A673 (cell line): ENCODE measurements at places on chromosomes 5 and 9. TPM values are rescaled to one million over a fixed set of nuclear protein-coding genes. Genes with fewer than 3 reads are reported as not detected.
A peak's percentile ranks its signal among the peaks of the same experiment; 100 is the strongest.

LRRC19 gene
- total RNA-seq: not detected in 2 replicates

IL9 gene
- not detected in 2 replicates for total RNA-seq

DNA sequence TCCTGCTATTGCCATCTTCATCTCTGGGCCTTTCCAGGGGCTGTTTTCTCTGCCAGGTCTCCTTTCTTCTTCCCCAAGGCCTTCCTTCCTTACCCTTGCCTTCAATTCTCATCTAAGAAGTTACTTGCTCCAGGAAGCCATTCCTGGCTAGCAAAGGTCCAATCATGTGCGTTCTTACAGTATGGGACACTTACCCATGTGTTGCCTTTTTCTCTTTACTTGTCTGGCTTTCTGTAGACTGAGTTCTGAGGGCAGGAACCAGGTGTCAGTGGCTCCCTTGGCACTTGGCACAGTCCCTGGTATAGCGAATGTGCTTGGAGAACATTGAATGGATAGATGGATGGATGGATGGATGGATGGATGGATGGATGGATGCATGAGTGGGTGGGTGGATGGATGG is 10.2 kb downstream of the FOXI1 start:
- no peak for DNase-seq

DNA sequence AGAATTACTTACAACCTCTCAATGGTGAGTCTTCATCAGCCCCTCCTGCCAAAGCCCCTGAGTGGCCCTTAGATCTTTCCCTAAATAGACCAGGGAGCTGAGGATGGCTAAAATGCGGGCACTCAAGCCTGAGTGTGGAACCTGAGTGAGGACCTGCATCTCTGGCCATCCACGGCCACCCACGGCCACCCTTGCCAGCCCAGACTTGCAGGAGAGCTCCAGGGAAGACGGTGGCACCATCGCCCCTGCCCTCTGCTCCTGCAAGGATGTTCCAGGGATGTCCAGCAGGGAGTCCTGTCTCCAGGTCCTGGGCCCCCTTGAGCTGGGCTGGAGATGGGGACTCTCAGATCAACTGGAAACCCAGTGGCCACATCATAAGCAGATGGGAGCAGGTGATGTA is 68.2 kb upstream of the OLFM1 start:
- no peak for DNase-seq

GRCh38 chr5:88287302-88287701 is 18.7 kb upstream of the TMEM161B start:
- peak; percentile 4 for DNase-seq

GRCh38 chr9:134360897-134361296 is 34.6 kb downstream of the RXRA start:
- DNase-seq: no peak
